Memory B cell (primary cell): ENCODE measurements at places on chromosomes 1 and 21.

GRCh38 chr1:23736437-23737134 is 6.7 kb upstream of the ELOA start:
- H3K4me1 ChIP-seq: peaks cover 4% of the 10 kb centered on the region
- DNase-seq: no peak
- H3K4me3 ChIP-seq: no peak overlapping the region
- H3K27me3 ChIP-seq: no peaks in the 10 kb centered on the region
- H3K27ac ChIP-seq: no peak overlapping the region

DNA sequence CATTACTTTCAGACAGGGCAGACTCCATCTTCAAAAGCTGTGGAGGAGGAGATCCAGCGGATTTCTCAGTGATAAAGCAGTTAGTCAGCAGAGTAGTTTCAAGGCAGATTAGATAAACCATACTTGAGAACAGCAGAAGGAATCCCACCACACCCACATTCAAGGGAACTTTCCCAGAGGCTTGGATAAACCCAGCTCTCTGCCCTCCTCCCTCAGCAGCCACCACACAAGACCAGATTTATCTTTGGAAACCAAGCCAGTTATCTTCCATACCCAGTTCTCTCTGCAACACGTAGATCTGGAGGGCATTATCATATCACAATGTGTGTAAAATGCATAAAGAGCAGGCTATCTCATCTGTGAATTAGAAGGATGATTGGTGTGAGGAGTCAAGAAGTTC is 40.2 kb downstream of the GFI1 start:
- H3K27ac ChIP-seq: no peak overlapping the region
- H3K27me3 ChIP-seq: no peaks in the 10 kb centered on the region
- DNase-seq: no peak
- H3K4me1 ChIP-seq: no peaks in the 10 kb centered on the region
- H3K4me3 ChIP-seq: no peak overlapping the region

- H3K4me1 ChIP-seq: no peaks in the 10 kb centered on the region
- H3K36me3 ChIP-seq: peaks cover 2% of the 10 kb centered on the region
- no peak overlapping the region for H3K4me3 ChIP-seq
Observed at GRCh38 chr1:97094247-97094972, 372.8 kb downstream of the PTBP2 start.

DNA sequence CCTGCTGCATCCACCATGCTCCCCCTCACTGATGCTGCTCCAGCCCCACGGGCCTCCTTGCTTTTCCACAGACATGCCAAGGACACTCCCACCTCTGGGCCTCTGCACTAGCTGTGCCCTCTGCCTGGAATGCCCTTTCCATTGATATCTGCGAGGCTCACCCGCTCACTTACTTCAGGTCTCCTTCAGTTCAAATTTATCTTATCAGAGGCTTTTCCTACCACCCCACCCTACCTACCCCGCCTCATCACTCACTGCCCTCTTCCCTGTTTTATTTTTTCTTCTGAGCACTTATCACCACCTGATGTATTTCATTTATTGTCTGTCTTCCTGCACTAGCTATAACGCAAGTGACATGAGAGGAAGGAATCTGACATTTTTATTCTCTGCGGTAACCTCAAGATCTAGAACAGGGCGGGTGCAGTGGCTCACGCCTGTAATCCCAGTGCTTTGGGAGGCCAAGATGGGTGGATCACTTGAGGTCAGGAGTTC is 7.0 kb downstream of the HSPG2 start:
- no peak overlapping the region for H3K27ac ChIP-seq
- no peaks in the 10 kb centered on the region for H3K4me1 ChIP-seq
- H3K27me3 ChIP-seq: peaks cover 4% of the 10 kb centered on the region
- H3K4me3 ChIP-seq: no peak overlapping the region
- H3K36me3 ChIP-seq: no peaks in the 10 kb centered on the region
- DNase-seq: no peak

- peak overlapping the region; percentile 41 for H3K4me3 ChIP-seq
- no peaks in the 10 kb centered on the region for H3K36me3 ChIP-seq
- peaks cover 10% of the 10 kb centered on the region for H3K4me1 ChIP-seq
- DNase-seq: no peak
- H3K27me3 ChIP-seq: peaks cover 38% of the 10 kb centered on the region
- no peak overlapping the region for H3K27ac ChIP-seq
Observed at GRCh38 chr1:925561-926421, 2.1 kb downstream of the SAMD11 start.

DNA sequence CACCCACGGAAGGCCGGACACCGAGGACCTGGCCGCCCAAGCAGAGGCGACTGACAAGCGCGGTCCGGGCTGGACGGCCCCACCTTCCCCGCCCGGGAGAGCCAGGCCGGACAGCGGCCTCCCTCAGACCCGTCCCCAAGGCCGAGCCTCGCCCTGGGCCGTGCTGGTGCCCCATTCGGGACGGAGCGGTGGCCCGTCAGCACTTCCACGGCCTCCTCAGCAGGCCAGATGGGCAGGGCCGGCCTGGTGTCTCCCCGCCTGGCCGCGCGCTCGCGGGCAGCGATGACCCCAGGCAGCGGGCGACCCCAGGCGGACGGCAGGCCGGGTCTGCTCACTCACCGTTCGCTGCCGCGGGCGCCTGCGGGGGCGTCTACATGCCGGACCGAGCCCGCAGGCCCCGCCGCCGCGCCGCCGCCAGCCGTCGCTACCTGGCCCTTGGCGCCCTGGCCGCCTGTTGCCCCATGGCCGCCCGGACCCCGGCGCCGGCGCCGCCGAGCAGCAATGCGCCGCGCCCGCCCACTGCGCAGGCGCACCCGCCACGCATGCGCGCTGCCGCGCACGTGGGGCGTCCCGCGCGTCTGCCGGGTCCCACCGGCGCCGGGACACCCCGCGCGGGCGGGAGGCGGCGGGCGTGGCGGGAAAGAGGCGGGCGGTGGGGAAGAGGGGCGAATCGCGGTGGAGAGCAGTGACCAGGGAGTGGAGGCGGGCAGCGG is at the start of gene NADK:
TSS of gene NADK (minus strand) at position 521 of the 713 bp plus-strand sequence. CDS start 13,064 bp downstream, outside the sequence.
- H3K4me1 ChIP-seq: peaks cover 48% of the 10 kb centered on the region
- no peaks in the 10 kb centered on the region for H3K27me3 ChIP-seq
- peaks cover 2% of the 10 kb centered on the region for H3K36me3 ChIP-seq

DNA sequence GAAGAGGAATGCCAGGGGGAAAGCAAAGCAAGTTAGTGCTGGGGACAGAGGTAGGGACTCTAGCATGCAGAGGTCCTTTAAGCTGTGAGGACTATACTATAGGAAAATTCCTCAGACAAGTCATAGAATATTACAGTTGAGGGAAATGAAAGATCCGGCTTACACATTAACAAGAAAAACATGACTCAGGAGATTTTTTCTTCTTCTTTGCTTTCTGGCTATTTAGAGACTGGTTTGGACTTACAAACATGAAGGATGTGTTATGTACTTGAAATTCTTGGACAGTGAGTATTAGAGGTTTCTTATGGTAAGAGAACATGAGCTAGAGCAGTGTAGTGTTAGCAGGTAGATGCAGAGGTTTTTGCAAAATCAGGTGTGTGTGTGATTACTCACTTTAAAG is 24.9 kb downstream of the USP25 start:
- H3K4me3 ChIP-seq: no peak overlapping the region
- H3K27ac ChIP-seq: peak overlapping the region; percentile 36
- H3K36me3 ChIP-seq: peaks cover 18% of the 10 kb centered on the region
- DNase-seq: no peak
- no peaks in the 10 kb centered on the region for H3K27me3 ChIP-seq

- no peak for DNase-seq
- no peak overlapping the region for H3K4me3 ChIP-seq
- H3K4me1 ChIP-seq: peaks cover 25% of the 10 kb centered on the region
Observed at GRCh38 chr1:54403405-54403804, 2.8 kb downstream of the SSBP3 start.

GRCh38 chr1:34405266-34405959 is 228.7 kb downstream of the C1orf94 start:
- no peaks in the 10 kb centered on the region for H3K4me1 ChIP-seq
- no peak for DNase-seq
- H3K27ac ChIP-seq: no peak overlapping the region
- no peaks in the 10 kb centered on the region for H3K36me3 ChIP-seq
- no peak overlapping the region for H3K4me3 ChIP-seq

- H3K4me3 ChIP-seq: no peak overlapping the region
- DNase-seq: no peak
- H3K4me1 ChIP-seq: no peaks in the 10 kb centered on the region
- no peak overlapping the region for H3K27ac ChIP-seq
- no peaks in the 10 kb centered on the region for H3K36me3 ChIP-seq
Observed at GRCh38 chr21:15935530-15935929, 205.7 kb downstream of the USP25 start.

GRCh38 chr1:172241540-172241939 is 178.9 kb upstream of the C1orf105 start:
- H3K4me1 ChIP-seq: peaks cover 9% of the 10 kb centered on the region
- H3K36me3 ChIP-seq: no peaks in the 10 kb centered on the region
- no peaks in the 10 kb centered on the region for H3K27me3 ChIP-seq
- no peak overlapping the region for H3K27ac ChIP-seq
- no peak overlapping the region for H3K4me3 ChIP-seq

- no peaks in the 10 kb centered on the region for H3K36me3 ChIP-seq
- H3K27ac ChIP-seq: no peak overlapping the region
- H3K4me3 ChIP-seq: no peak overlapping the region
- no peaks in the 10 kb centered on the region for H3K4me1 ChIP-seq
- peaks cover 8% of the 10 kb centered on the region for H3K27me3 ChIP-seq
Observed at GRCh38 chr1:219812086-219812485, 116.3 kb downstream of the SLC30A10 start.

DNA sequence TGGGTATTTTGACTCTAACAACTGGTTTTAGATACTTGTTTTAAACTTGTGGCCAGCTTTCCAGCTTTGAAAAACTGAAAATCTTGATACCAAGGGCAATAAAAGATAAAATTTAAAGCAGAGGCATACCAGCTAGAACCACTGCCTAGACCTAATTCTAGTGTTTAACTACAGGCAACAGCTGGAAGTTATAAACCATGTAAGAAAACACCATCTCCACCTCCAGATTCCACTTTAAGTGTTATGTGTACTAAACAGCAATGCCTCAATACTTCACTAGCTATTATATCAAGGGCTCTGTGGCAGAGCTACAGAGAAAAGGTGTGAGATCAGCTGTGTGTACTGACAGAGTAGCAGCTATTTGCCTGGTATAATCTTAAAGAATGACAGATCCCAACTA is 69.5 kb downstream of the LPAR3 start:
- DNase-seq: no peak
- H3K36me3 ChIP-seq: no peaks in the 10 kb centered on the region
- peaks cover 3% of the 10 kb centered on the region for H3K27me3 ChIP-seq
- H3K27ac ChIP-seq: no peak overlapping the region
- no peaks in the 10 kb centered on the region for H3K4me1 ChIP-seq
- no peak overlapping the region for H3K4me3 ChIP-seq

DNA sequence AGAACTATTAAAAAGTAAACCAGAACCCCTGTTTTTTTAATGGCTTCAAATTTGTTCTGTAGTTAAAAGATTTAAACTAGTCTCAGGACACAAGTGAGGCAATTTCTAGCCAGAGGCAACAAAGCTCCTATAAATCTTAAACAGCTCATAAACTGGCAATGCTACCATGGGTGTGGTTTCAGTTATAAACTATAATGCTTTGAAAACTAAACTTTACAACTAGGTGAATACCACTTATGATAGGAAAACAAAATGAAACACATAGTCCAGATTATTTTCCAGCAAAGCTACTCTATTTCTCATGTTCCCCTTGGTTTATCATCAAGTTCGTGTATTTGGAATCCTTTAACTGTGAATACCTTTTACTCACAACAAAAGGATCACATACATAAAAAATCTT is 282.5 kb downstream of the VAV3 start:
- DNase-seq: no peak
- peaks cover 11% of the 10 kb centered on the region for H3K36me3 ChIP-seq
- no peak overlapping the region for H3K27ac ChIP-seq
- H3K4me3 ChIP-seq: no peak overlapping the region
- H3K4me1 ChIP-seq: no peaks in the 10 kb centered on the region

- H3K27me3 ChIP-seq: no peaks in the 10 kb centered on the region
- H3K4me1 ChIP-seq: peaks cover 14% of the 10 kb centered on the region
Observed at GRCh38 chr1:246773213-246773641, 49.0 kb downstream of the SCCPDH start.

GRCh38 chr1:37323486-37324377 is 150.6 kb upstream of the ZC3H12A start:
- DNase-seq: peak; percentile 52
- H3K27ac ChIP-seq: no peak overlapping the region
- H3K36me3 ChIP-seq: no peaks in the 10 kb centered on the region
- peaks cover 23% of the 10 kb centered on the region for H3K4me1 ChIP-seq
- H3K27me3 ChIP-seq: peaks cover 9% of the 10 kb centered on the region

DNA sequence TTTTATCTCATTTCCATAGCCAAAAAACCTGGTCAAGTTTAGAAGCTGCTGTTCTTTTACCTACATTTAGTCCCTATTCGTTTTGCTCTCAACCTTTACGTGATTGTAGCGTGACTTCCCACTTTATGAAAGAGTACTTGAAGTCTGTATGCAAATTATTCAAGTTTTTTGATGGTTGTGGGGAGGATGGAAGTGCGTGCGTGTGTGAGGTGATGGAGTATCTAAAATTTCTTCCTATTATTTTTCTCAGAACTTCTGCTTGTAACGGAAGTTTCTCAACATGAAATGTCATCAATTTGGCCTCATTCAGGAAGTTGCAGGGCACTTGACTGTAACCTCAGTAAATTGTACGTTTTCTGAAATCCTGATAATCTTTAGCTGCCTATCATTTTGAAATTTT is 64.0 kb downstream of the SAMSN1 start:
- H3K4me3 ChIP-seq: peak overlapping the region; percentile 59
- H3K4me1 ChIP-seq: peaks cover 10% of the 10 kb centered on the region
- H3K27ac ChIP-seq: peak overlapping the region; percentile 6
- H3K36me3 ChIP-seq: peaks cover 9% of the 10 kb centered on the region
- no peaks in the 10 kb centered on the region for H3K27me3 ChIP-seq

DNA sequence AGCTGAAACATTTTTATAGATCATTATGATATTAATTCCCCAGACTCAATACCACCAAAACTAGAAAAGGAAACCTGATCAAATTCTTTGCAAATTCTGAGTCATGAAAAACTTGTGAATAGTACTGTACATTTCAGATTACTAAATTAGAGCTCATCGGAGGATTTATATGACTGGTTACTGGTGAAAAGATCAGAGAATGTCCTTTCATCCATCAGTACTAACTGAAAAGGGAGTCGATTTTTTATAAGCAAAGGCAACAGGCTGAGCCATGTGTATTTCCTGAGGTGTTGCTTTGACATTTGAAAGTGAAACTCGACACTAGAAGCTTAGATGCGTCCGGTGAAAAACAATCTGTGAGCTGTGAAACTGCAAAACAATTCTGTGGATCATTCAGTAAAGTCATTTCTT is 155.7 kb downstream of the TNFSF18 start:
- peak overlapping the region; percentile 79 for H3K27ac ChIP-seq
- H3K36me3 ChIP-seq: no peaks in the 10 kb centered on the region
- no peak for DNase-seq
- peak overlapping the region; percentile 74 for H3K4me3 ChIP-seq
- H3K4me1 ChIP-seq: peaks cover 9% of the 10 kb centered on the region

DNA sequence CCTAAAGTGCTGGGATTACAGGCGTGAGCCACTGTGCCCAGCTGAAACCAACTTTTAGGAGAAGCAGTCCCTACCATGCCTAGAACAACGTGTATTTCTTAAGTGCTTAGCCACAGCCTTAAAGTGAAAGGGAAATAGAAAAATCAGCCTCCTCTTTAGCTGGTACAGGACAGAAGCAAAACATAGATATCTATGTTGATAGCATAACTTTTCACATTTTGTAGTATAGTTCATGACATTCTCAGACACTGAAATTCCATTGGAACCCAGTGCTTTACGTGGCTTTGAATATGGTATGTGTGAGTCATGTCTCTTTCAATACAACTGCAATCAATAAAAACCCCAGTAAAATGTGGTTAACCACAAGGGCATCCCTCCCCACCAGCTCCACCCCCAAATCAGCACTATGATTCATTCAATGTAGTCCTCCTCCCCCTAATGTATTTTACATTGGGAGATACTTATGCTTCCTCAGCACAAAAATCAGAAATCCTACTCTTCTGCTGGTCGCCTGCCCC is 32.1 kb downstream of the TGFB2 start:
- H3K27me3 ChIP-seq: peaks cover 3% of the 10 kb centered on the region
- peaks cover 9% of the 10 kb centered on the region for H3K4me1 ChIP-seq
- DNase-seq: no peak
- H3K27ac ChIP-seq: no peak overlapping the region
